ENCODE measurements at places on chromosomes 1 and 21.

DNA sequence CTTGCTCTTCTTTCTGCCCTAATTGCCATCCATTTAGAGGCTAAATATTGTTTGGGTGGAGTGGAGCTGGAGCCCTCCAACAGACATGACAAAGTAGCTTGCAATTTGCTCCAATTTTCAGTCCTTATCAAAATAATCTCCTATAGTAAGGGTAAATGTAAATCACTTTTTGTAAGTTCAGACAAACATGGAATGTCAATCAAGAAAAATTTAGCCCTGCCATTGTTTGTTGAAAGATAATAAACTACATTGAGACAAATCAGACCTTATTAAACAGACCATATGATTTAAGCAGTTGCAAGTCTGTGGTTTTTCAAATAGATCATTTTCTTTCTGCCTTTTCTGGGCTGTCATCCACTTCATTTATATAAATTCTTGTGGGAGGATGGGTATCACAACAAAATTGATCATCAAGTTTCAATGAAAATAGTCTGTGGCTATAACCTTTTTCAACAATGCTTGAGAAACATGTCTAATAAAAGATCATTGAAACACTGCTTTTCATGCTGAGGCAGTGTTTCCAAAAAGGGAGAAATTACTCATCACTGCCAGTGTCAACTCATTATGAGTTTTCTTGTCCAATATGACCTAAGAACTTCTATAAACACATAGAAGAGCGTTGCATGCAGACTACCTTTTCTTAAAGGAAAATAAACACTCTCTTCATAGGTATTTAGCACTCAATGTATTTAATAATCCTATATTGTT is 1152.0 kb upstream of the B3GALT2 start:
- no peak for DNase-seq

DNA sequence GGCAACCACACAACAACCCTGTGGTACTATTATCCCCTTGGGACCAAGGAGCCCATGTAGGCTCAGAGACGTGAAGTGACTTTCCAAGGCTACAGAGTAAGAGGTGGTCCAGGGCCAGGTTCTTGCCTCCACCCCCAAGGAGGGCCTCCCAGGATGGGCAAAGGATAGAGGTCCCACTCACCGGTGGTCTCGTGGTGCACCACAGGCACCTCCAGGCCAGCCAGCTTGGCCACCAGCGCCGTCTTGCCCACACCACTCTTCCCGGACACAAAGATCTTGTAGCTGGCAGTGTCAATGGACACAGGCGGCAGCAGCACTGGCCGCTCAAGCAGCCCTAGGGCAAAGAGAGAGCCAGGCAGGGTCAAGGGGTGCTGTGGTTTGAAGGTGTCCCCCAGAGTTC is 3.6 kb downstream of the CPLANE2 start:
- no peak for DNase-seq

- no peak for DNase-seq
Observed at GRCh38 chr1:61853583-61853982, 111.3 kb downstream of the PATJ start.

DNA sequence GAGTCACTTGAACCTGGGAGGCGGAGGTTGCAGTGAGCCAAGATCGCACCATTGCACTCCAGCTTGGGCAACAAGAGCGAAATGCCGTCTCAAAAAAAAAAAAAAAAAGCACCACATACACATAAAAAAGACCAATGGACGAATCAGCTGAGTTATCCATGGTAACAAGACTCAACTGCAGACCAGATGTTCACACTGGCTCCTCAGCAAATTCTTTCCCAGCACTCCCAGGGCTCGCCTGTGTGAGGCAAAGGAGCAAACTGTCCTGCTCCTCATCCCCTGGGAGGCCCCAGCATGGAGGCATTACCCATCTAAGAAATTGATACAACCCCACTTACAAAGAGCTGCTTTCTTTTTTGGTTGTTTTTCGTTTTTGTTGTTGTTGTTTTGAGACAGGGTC is 3.1 kb downstream of the TMEM234 start:
- no peak for DNase-seq

DNA sequence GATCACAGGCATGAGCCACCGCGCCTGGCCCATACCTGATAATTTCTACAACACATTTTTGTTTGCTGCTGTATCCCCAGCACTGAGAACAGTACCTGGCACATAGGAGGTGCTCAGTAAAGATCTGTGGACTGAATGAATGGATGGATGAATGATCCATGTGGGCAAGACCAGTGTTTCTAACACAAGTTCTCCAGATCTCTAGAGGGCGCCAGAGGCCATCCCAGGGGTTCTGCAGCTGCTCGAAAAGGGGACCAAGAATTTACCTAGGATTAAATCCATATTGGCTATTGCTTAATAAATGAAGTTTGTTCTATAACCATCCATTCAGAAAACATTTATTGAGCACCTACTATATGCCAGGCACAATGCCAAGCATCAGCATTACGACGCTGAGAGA is 167.7 kb downstream of the ACTL8 start:
- DNase-seq, result peak; percentile 24

Measured in femur (tissue), 1 donor.